ENCODE measurements at places on chromosomes 2 and 18.
A peak's percentile ranks its signal among the peaks of the same experiment; 100 is the strongest.

GRCh38 chr2:190110699-190111098, 48.2 kb upstream of the MSTN start:
- no peak for DNase-seq

- no peak for DNase-seq
Measured at GRCh38 chr2:157204401-157204800, 53.1 kb upstream of the GALNT5 start.

GRCh38 chr2:99140860-99141109, 722 bp upstream of the C2orf15 start:
- DNase-seq = no peak

DNA sequence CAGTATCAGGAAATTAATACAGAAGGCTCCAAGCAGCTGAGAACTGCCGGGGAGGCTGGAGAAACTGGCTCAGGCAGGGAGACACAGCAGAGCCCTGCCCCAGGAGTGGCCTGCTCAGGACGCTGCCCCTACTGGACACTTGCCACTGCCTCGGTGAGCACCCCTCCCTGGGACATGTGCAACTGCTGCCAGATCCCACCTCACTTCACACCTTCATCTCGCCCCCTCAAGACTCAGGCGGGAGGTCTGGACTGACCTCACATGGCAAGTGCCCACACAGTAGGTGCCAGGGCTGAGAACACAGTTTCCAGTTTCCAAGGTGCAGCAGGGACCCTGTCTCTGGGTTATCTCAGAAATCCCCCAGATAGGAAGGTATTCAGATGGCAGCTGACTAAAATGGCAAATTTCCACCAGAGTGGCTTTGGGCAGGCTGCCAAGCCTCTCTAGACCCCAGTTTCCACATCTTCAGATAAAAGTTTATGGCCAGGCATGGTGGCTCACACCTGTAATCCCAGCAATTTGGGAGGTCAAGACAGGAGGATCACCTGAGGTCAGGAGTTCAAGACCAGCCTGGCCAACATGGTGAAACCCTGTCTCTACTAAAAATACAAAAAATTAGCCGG, 33.7 kb upstream of the LBH start:
- DNase-seq = no peak

GRCh38 chr18:55321265-55322177, 266.5 kb downstream of the TCF4 start:
- DNase-seq = peak; percentile 38

DNA sequence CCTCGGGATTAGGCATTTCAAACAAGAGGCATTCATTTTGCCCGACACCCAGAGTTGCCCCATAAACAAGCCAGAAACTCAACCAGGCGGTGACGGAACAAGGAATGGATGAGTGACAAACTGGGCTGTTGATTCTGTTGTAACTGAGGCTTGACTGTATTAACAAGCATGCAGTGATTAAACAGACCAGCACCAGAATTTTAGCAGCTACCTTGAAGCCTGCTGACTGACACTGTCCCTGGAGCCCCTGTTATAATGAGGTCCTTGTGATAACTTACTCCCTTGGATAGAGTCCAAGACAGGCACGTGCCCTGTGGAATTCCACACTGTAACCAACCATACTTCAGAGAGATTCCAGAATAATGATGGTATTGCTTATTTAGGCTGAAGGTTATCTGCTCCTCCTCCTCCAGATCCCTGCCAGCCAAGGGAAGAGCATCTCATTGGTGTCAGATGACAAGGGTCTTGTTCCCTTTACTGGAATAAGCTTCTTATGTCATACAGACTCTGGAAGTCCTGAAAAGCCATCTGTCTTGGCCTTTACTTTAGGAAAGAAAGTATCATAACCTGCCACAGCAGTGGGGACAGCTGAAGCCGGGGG, 97.1 kb upstream of the RMDN2 start:
- peak; percentile 44 for DNase-seq

GRCh38 chr2:114661971-114662939, 219.8 kb downstream of the DPP10 start:
- DNase-seq = no peak

DNA sequence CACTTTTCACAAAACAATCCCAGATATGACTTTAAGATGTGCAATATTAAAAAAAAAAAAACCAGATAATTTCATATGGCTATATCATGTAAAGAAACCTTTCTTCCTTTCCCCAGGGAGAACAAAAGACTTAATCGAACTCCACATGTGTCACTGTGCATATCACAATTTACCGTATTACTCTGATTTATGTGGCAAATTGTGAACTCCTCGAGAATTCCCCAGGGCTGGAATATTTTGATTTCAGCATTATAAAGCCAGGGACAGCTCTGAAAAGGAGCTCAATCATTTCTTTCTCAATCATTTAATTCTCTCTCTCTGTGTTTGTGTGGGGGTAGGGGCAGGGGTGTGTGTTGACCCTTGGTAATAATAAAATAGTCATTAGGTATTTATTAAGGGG, 165.8 kb downstream of the TDRD15 start:
- no peak for DNase-seq

GRCh38 chr2:38207168-38207567, 131.2 kb upstream of the CYP1B1 start:
- DNase-seq = no peak

DNA sequence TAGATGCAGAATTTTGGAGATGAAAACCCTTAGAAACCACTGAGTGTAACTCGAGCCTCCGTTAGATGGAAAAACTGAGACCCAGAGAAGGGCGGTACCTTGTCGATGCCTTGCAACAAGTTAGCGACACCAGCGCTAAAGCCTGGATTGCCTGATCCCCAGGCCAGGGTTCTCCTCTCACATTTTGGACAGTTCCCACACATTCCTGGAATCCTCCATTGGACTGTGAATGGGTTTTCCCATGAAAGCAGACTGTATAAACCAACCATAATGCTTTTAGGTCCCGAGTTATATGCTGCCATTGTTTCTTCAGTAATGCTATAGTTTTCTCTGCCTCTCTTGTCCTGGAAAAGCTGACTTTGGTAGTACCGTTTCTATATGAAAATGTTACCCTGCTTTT, 37.1 kb upstream of the LPIN1 start:
- no peak for DNase-seq

- DNase-seq = no peak
Measured at GRCh38 chr2:200199005-200199404, 107.5 kb upstream of the SPATS2L start.

- DNase-seq = no peak
Measured at GRCh38 chr2:26009567-26009963, 24.3 kb upstream of the RAB10 start.

GRCh38 chr18:53790786-53791185, 433.7 kb downstream of the MBD2 start:
- DNase-seq = no peak
